ENCODE measurements at places on chromosomes 2 and 18. TPM values are rescaled to one million over a fixed set of nuclear protein-coding genes. Genes with fewer than 3 reads are reported as not detected.

GRCh38 chr18:69490813-69491212, 90.1 kb downstream of the DOK6 start:
- no peaks in the 10 kb centered on the region for H3K27me3 ChIP-seq
- H3K36me3 ChIP-seq, result no peaks in the 10 kb centered on the region
- no peak overlapping the region for H3K27ac ChIP-seq
- no peak for DNase-seq
- H3K4me1 ChIP-seq, result no peaks in the 10 kb centered on the region
- no peak overlapping the region for H3K4me3 ChIP-seq

GRCh38 chr2:151569167-151569566, 159.5 kb downstream of the RIF1 start:
- no peaks in the 10 kb centered on the region for H3K27me3 ChIP-seq
- DNase-seq, result no peak
- no peak overlapping the region for H3K4me3 ChIP-seq
- no peak overlapping the region for H3K27ac ChIP-seq
- no peaks in the 10 kb centered on the region for H3K36me3 ChIP-seq

- no peak for DNase-seq
- no peaks in the 10 kb centered on the region for H3K27me3 ChIP-seq
- no peaks in the 10 kb centered on the region for H3K36me3 ChIP-seq
Measured at GRCh38 chr2:10236571-10237391, 65.9 kb upstream of the HPCAL1 start.

- DNase-seq, result no peak
- no peak overlapping the region for H3K27ac ChIP-seq
- no peaks in the 10 kb centered on the region for H3K27me3 ChIP-seq
Measured at GRCh38 chr2:134307334-134307733, 53.5 kb downstream of the MGAT5 start.

GRCh38 chr2:74691929-74692328, 37.9 kb downstream of the SEMA4F start:
- no peaks in the 10 kb centered on the region for H3K36me3 ChIP-seq
- no peak overlapping the region for H3K27ac ChIP-seq
- no peaks in the 10 kb centered on the region for H3K4me1 ChIP-seq
- no peak overlapping the region for H3K4me3 ChIP-seq
- no peak for DNase-seq
- peaks cover 11% of the 10 kb centered on the region for H3K27me3 ChIP-seq

GRCh38 chr2:130355172-130355577, 681 bp upstream of the PTPN18 start:
- H3K4me3 ChIP-seq, result peak overlapping the region; percentile 54
- peak; percentile 38 for DNase-seq
- H3K27ac ChIP-seq, result no peak overlapping the region
- no peaks in the 10 kb centered on the region for H3K27me3 ChIP-seq

GRCh38 chr2:142974288-142975024, 97.0 kb downstream of the KYNU start:
- peaks cover 12% of the 10 kb centered on the region for H3K4me1 ChIP-seq
- H3K27ac ChIP-seq, result peak overlapping the region; percentile 11
- no peaks in the 10 kb centered on the region for H3K36me3 ChIP-seq

GRCh38 chr2:11514081-11514730, 19.6 kb upstream of the GREB1 start:
- DNase-seq, result no peak
- H3K36me3 ChIP-seq, result no peaks in the 10 kb centered on the region
- no peaks in the 10 kb centered on the region for H3K27me3 ChIP-seq
- no peaks in the 10 kb centered on the region for H3K4me1 ChIP-seq

DNA sequence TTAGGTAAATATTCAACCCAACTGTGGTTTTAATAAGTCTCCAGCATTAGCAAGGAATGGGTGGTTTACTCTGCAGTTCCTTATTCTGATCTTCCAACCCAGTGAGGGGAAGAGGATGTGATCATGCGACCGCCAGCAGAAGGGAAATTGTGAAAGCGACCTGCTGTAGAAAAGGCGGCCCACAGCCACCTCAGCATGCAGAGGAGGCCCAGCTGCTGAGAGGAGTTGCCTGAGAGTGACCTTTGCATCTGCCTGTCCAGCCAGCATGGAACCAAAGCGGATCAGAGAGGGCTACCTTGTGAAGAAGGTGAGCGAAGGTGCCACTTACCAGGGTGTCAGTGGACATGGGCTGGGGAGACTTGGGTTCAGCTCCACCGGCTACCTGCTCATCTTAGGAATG, at the start of gene PLEK:
TSS of gene PLEK (plus strand) at position 196 of the 400 bp plus-strand sequence. CDS start at position 266, 70 bp downstream.
- no peak within 1 kb of the TSS for H3K27ac ChIP-seq
- no peaks in the 10 kb centered on the region for H3K4me1 ChIP-seq
- DNase-seq, result no peak
- H3K27me3 ChIP-seq, result peaks cover 3% of the 10 kb centered on the region

The CHN1 gene
- polyA plus RNA-seq, result 8.2 TPM

The BCL11A gene
- 28.2 TPM for polyA plus RNA-seq

The CD8A gene
- polyA plus RNA-seq, result 2.1 TPM

The TMEFF2 gene
- polyA plus RNA-seq, result 2.3 TPM

The NT5C1B gene
- 0.75 TPM for polyA plus RNA-seq

The COL4A4 gene
- 0.22 TPM for polyA plus RNA-seq

The THUMPD2 gene
- polyA plus RNA-seq, result 25.3 TPM

The C18orf32 gene
- 48.8 TPM for polyA plus RNA-seq

The KATNAL2 gene
- 2.3 TPM for polyA plus RNA-seq

The SERPINB3 gene
- not detected for polyA plus RNA-seq

The CD8B2 gene
- 0.42 TPM for polyA plus RNA-seq

The FSIP2 gene
- 1.8 TPM for polyA plus RNA-seq

The CHRNG gene
- 0.21 TPM for polyA plus RNA-seq
